ENCODE measurements at places on chromosomes 5 and 9.

DNA sequence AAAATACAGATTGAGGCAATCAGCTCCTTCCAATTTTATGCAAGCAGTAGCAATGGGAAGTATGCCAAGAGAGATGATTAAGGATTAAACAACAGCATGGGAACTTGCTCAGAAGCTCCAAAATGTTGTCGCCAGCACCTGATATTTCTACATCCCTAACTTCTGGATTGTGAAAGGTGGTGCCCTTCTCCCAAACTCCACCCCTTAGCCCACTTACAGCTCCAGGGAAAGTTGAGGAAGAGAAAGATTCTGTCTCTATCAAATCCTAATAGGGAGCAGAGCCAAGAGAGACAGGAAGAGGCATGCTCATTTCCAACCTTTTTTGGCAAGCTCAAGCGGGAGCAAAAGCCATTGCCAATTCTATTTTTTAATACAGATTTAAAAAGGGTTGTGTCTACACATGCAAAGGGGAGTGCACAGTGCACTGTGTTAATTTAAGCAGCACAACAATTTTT, 92.4 kb upstream of the NR3C1 start:
- no peak for DNase-seq

DNA sequence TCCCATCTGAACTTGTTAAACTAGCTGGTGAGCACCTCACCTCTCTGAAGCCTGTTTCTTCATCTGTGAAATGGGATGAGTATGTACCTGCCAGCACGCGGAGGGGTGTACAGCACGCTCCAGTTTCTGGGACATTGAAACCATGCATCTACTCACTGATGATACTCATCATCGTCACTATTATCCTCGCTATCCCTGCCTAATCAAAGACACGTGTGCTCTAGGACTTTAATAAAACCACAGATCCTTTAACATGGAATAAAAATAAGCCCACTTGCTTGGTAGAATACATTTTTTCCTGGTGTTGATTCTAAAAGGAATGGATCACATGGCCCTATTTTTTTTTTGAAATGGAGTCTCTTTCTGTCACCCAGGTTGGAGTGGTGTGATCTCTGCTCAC, 37.3 kb upstream of the POMT1 start:
- no peak for DNase-seq

- DNase-seq, result no peak
Observed at GRCh38 chr9:114614373-114614772, 3.3 kb downstream of the TMEM268 start.

DNA sequence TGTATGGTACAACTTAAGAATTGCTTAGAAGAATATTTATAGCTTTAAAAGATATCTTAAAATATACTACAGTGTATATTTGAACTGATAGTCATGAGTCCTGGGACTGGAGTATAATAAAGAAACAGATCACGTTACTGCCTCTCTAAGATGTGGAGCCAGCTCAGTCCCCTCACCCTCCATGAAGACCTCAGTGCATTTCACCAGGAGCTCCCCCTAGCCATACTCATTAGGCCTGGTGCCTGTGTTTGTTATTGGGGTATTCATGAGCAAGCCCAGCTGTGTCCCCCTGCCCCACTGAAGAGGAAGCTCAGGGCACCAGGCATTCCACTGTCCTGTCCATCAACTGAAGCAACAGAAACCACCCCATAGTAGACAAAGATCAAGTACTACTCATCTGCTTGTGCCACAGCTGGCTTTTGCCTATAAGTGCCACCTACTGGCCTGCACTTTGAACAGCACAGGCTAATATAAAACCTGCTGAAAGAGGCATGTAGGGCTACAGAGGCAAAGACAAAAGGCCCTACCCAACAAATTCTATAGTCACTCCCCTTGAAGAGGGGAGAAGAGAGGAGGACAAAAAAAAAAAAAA, 850.2 kb upstream of the NUDT12 start:
- DNase-seq, result no peak

GRCh38 chr9:83130541-83130940, 67.6 kb upstream of the RASEF start:
- DNase-seq, result no peak

GRCh38 chr5:108655750-108656450, 91.8 kb upstream of the FER start:
- DNase-seq, result no peak

DNA sequence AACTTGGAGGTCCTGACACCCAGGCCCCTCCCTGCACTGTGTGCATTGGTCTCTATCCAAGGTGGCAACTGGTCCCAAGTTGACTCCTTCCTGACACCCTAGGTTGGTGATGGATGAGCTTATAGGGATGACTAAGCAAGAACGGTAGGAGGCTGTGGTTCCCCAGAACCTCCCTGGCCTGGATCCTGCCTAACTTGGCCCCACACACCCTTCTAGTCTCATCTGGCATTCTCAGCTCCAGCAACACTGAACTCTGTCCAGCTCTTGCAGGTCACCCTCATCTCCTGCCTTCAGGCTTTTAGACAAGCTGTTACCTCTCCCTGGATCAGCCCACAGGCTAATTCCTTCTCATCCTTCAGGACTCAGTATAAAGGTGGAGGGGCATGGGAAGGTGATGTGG, 16.5 kb downstream of the AQP3 start:
- DNase-seq, result no peak

- DNase-seq, result no peak
Observed at GRCh38 chr5:162487528-162488525, 420.3 kb downstream of the GABRG2 start.

DNA sequence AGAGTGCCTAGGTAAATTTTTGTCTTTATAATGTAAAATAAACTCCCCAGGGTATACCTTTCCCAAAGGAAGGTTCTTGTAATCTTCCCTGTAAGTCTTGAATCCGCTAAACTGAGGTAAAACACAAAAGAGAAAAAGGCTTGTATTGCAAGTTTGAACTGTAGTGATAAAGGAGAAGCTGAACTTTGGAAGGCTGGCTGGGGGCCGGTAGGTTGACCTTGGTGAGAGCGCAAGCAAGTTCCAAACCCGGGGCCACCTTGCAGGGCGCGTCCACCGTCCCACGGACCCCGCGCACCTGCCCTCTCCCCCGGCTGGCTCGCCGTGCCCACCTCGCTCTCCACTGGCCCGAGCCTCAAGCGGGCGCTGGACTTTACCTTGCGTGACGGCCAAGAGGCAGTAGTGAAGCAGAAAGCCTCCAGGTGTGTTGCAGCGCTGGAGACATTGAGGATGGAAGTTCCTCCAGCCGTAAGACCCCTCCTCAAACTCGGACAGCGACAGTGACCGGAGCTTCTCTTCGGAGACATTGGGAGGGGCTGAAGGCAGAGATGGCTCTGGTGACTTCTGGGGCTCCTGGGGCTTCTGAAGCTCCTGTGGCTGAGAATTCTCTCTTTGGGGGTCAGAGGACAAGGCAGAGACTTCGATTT, 428 bp downstream of the SLCO4C1 start:
- DNase-seq, result no peak

DNA sequence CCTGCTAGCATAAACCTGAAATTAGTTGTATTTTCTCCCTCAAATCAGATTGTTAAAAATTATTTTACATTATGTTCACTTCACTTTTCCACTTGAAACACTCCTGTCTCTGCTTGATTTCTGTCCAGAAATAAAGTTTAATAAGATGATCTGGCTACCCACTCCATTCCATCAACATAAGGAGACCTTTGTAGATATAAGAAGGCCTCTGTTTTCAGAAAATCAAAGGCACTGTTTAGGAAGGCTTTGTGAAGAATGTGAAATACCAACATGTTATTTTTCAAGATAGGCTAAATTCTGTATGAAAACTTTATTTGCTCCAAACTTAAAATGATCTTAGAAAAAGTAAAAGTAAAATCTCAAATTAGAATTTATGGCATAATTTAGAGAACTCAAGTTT, 15.1 kb downstream of the RHOBTB3 start:
- DNase-seq, result no peak

GRCh38 chr9:33377089-33377715, 25.2 kb downstream of the AQP7 start:
- no peak for DNase-seq

DNA sequence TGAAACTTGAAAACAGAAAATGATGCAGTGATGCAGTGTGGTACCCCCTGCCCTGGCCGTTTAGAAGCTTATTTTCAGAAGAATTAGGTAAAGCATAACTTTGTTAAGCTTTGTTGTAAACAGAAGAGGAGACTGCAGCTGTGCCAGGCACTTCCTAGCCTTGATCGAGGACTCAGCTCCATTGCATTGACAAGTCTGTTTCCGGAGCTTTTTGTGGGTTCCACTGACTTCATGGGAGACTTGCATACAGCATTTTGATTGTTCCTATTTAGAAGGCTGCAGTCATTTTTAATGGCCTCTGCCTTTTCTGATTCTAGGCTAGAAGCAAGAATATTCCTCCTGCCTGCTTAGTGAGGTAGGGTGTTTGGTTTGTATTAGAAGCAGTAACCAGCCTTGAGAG, 12.3 kb downstream of the MVB12B start:
- DNase-seq, result no peak

GRCh38 chr9:129871046-129871445, 35.8 kb downstream of the USP20 start:
- no peak for DNase-seq

GRCh38 chr5:3027185-3027865, 275.8 kb upstream of the IRX2 start:
- no peak for DNase-seq

DNA sequence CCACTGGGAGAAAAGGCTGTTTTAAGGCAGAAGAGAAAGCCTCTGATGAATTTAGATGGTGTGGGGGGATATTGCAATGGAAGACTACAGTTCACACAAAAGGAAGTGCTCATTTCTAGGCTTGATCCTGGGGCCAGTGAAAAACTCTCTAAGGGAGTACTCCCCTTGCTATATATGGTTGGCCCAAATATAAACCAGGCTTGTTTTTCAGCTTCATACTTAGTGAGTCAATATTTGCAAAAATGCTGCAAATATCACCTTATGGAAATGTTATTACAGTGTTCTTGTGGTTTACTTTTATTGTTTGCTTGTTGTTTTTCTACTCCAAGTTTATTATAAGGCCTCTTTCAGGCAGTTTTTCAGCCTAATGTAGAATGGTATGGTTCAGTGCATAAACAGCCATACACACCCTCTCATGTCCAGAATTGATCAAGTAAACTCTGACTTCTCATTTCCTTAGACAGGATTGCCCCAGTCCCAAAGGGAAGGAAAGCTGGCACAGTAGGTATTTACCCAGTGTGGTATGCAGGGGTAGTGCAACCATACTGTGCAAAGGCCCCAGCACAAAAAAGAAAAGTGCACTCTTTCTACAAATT, 115.1 kb downstream of the FEM1C start:
- no peak for DNase-seq

DNA sequence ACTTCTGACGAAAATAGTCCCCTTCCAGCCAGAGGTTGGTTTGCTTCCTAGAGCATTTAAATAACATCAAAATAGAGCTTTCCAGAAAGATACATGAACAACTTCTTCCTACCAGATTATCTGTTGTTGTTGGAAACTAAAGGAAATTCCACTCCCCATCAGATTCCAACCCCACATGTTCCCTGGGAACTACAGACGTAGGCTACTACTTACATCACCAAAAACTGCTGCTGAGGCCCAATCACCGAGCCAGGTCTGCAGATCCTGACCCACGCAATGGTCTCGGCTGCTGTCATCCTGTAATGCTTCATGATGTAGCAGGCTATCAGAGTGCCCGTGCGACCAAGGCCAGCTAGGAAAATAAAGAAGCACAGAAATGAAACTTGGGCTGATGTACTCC, 73.4 kb downstream of the HABP4 start:
- DNase-seq, result no peak

Data from NCI-H187 treated with DMSO at 0.1 percent for 48 hours (cell line).